Activated T-cell treated with anti-CD3 and anti-CD28 coated beads, Interleukin-2, amount 50 U/mL, for 24 hours (primary cell): ENCODE measurements at places on chromosomes 3 and 15.

DNA sequence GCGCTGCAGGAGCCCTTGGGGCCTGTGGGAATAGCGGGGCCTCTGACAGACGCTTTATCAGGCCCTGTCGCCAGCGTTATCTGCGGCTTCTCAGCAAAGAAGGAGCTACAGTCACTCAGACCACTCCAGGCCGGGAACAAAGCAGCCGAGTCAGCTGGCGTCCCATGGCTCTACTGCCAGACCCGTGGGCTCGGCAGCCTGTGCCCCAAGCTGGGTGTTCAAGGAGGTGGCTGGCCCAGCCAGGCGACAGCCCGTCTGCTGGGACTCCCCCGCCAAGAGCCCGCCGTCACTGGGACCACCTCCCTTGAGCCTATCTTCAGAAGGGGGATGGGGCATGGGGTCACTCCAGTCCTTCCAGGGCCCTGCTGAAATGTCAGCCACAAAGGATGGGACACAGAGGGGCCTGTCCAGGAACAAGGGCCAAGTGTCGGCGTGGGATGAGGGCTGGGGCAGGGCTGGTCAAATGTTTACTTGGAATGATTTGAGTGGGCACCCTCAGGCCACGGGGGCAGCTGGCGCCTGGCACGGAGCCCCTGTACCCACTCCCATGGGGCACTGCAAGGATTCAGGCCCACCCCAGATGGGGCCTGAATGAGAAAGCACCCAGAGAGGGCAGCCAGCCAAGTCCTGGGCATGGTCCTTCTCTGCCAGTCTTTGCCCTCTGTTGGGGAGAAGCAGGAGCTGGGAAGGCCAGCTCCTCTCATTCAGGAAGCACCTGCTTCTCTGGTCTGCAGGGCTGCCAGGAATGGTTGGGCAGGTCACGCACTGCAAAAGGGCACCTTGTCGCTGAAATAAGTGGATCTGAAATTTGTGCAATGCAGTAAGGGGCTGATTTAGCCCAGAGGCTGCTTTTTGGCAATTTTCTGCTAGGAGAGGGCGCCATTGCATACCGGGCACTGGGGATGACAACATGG is 148.3 kb downstream of the SMAD6 start:
- DNase-seq, result no peak

DNA sequence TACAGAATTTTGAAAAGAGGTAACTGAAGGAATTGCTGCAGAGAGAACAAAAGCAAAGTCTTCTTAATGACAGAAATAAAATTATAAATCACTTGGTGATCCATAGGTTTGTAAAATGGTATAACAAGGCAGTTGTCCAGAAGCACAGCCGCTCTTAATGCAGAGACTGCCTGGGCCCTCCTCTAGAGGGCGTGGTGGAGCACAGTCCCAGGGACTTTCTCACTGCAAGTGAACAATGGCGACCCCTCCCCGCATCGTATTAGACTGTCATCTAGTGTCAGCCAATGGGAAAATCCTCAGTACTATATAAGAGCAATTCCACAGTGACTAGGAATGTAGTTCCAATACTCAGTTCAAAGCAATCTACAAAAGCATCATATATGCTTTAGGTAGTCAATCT is 26.4 kb upstream of the ZBED2 start:
- no peak for DNase-seq

- no peak for DNase-seq
Observed at GRCh38 chr15:96858694-96859093, 528.2 kb downstream of the NR2F2 start.

GRCh38 chr3:182795389-182795782 is 2.1 kb downstream of the ATP11B start:
- DNase-seq, result no peak

- no peak for DNase-seq
Observed at GRCh38 chr3:42670670-42671069, 14.7 kb upstream of the KLHL40 start.

GRCh38 chr15:69346112-69346511 is 47.4 kb downstream of the PAQR5 start:
- DNase-seq, result no peak

DNA sequence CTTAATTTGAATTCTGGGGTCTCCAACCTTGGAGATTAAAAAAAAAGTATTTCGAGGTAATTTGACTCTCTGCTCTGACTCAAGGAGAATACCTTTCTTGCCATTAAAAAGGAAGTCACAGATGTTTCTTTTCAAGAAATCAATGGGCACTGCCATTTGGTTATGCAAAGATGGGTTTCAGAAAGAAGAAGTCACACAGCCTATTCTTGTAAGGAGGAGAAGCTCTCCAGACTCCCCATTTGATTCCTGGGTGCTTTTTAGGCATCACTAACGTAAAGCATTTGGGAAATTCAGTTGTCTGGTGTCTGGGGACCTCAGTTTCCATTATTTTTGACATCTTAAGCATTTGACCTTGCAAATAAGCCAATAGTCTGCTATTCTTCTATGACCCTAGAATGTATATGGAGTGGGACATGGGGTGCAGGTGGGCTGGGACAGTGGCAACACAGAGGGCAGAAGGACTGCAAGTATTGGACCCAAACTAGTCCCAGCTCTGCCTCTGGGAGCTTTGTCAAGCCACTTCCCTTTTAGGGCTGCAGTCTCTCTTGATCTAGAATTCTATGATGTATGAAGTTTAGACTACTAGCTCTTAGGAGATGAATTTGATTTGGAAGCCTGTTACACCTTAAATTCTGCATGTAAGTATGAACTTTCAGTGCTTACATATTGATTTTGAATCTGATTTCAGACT is 27.8 kb downstream of the IL5RA start:
- DNase-seq, result no peak

GRCh38 chr15:28004143-28005003 is 94.7 kb downstream of the OCA2 start:
- no peak for DNase-seq

GRCh38 chr15:67109141-67110034 is 44.0 kb downstream of the SMAD3 start:
- DNase-seq, result no peak

GRCh38 chr3:15050405-15051092 is 14.6 kb downstream of the MRPS25 start:
- DNase-seq, result no peak

GRCh38 chr15:40832903-40833302 is 4.4 kb upstream of the PPP1R14D start:
- DNase-seq, result no peak

DNA sequence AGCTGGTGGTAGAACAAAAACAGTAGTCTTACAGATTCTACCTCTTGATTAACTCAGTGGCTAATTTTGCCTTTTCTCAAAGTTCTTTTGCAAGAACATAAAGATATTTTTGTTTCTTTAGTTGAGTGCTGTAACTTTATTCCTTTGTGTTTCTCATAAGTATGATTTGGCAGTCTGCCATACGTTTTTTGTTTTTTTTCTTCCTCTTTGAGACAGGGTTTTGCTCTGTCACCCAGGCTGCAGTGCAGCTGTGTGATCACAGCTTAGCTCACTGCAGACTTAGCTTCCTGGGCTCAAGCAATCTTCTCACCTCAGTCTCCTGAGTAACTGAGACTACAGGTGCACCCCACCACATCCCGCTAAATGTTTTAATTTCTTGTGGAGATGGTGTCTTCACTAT is 22.4 kb downstream of the B3GNT5 start:
- DNase-seq, result no peak

- no peak for DNase-seq
Observed at GRCh38 chr15:62823561-62823960, 219.0 kb upstream of the TPM1 start.

DNA sequence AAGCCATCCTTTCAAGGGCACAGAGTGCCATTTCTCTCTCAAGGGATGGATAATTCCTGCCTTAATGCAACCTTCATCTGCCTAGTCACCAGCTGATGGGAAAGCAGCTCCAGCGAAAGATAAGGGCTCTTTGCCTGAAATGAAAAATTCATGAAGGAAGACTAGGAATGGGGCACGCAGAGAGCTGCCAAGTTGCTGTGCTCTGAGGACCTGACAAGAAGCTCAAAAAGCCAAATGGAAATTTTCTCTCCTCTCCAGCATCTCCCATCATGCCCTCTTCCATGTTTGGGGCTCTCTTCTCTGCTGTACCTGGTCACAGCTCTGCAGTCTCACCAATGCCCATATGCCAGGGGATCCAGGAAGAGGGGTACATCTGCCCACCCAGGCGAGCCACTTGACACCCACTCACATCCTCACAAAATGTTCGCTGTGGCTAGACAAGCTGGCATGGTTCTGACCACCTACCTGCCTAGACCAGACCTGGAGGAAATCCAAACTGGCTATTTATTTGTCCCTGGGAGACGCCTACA is 29.3 kb upstream of the ABHD2 start:
- DNase-seq, result no peak

DNA sequence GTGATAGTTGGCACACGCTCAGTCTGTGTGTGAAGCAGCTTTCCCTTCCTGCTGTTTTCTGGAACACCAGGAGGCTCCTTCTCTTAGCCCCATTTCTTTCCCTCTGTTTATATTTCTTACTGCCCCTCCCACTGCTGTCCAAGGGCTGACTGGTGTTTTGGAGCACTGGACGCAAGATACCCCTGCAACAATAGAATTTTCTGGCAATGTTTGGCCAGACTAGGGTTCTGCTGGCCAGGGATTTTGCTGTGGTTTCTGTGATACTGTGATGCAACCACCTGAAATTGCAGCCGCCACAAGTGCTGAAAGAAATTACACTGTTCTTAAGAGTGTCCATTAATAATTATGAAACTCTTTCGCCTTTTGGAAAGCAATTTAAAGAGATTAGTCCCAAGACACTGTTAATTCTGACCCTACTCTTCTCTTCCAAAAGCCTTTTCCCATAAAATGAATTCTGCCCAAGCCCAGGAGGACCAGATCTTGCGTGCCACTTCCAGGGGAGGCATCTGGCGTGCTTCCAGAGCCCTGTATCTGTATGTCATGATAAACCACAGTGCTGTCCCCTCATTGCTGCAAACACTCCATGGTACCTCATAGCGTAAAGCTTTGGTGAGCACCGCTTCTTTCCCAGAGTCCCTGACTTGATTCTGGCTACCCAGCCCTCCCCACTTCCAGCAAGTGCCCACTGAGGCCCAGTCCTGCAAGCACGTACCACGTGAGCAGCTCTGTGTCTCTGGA is 159.4 kb upstream of the CHRM5 start:
- no peak for DNase-seq

DNA sequence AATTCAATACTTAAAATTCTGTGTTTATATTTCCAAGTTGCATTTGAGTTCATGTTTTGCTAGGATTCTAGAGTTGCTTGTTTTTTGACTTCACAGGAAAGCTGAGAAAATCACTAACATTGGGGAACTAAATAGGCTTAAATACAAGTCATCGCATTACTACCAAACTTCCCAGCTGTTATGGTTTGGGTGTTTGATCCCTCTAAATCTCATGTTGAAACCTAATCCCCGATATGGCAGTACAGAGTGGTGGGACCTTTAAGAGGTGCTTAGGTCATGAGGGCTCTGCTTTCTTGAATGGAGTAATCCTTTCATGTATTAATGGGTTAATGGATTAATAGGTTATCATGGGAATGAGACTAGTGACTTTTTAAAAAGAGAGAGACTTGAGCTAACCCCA is 77.2 kb upstream of the ARPP21 start:
- DNase-seq, result no peak

- DNase-seq, result peak; percentile 48
Observed at GRCh38 chr3:15206662-15207576, 873 bp downstream of the CAPN7 start.

- no peak for DNase-seq
Observed at GRCh38 chr3:9700536-9700935, 3.1 kb upstream of the CPNE9 start.

- DNase-seq, result no peak
Observed at GRCh38 chr3:124607163-124607562, 123.1 kb upstream of the UMPS start.
